ENCODE measurements at places on chromosomes 5 and 9. TPM values are rescaled to one million over a fixed set of nuclear protein-coding genes. Genes with fewer than 3 reads are reported as not detected.

- DNase-seq = no peak
Measured at GRCh38 chr9:34572628-34573027, 16.9 kb downstream of the CNTFR start.

- DNase-seq = no peak
Measured at GRCh38 chr5:81146031-81146430, 87.1 kb upstream of the CKMT2 start.

Gene ENTPD8
- total RNA-seq = not detected

DNA sequence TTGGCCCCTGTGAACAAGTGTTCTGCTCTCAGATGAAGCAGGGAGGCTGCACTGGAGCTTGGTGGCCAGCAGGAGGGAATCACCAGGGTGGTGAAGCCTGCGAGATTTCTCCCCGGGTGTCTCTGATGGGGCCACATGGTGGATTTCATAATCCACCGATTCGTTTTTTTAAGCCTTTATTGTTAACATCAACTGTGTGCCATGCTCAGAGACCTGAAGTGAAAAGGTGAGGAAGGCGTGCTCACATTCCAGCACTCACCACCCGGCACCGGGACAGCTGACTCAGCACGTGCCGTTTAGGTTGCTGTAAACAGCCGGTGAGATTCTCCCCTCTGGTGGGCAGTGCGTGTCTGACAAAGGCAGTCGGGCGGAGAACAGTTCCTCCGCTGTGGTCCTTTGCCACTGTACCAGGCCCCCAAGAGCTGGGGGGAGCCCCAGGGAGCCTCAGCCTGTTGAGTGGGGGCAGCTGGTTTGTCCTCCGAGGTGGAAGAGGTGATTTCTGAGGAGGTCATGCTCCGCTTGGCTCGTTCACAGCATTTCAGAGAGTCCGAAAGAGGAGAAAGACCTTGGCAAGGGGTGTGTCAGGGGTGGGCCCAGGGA lies 12.7 kb upstream of the AHRR start:
- DNase-seq = no peak

GRCh38 chr9:21779397-21779796 lies 23.0 kb upstream of the MTAP start:
- DNase-seq = no peak

DNA sequence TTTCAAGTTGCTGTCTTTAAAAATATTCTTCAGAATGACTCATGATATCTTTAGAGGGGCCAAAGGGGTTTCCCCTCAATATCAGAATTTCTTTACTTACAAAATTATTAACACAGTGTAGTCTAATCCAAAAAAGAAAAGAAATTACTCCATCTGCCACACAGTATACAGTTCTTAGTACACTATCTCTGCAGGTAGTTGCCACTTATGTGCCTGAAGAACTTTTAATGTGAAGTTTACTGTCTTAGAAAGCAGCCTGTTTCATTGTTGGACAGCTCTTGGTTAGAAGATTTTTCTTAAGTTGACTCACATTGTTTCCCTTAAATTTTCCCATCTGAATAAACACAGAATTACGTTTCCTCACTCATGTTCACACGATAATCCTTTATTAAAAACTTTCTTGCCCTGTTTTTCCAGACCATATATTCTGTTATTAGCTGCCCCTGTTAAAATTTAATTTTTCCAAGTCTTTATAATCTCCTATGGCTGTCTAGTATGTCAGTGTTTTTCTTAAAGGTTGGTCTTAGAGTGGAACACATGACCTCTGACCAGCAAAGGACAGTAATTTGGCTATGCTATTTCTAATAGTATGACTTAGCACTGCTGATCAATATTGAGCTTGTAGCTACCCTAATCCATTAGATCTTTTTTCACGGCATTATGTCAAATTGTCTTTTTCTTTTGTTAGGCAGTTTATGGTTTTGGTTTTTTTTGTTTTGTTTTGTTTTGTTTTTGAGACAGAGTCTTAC lies 21.8 kb upstream of the FKTN start:
- no peak for DNase-seq

- DNase-seq = no peak
Measured at GRCh38 chr5:39946356-39947045, 521.7 kb upstream of the DAB2 start.

- DNase-seq = peak; percentile 92
Measured at GRCh38 chr5:6712142-6712576, 1.1 kb upstream of the TENT4A start.

DNA sequence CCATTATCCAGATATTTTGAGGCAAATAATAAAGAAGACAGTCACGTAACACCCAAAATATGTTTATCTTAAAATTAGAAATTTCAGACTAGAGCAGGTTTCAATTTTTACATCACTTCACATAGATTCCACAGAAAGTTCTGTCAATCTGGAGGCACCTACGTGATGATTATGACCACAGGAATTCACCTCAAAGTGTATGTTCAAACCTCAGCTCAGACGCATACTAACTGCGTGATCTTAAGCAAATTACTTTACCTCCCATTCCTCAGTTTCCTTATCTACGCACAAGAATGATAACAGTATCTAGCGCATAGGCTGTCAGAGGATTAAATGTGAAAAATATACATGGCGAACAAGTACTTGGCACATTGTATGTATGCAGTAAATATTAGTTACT lies 5.9 kb upstream of the CDH6 start:
- no peak for DNase-seq

DNA sequence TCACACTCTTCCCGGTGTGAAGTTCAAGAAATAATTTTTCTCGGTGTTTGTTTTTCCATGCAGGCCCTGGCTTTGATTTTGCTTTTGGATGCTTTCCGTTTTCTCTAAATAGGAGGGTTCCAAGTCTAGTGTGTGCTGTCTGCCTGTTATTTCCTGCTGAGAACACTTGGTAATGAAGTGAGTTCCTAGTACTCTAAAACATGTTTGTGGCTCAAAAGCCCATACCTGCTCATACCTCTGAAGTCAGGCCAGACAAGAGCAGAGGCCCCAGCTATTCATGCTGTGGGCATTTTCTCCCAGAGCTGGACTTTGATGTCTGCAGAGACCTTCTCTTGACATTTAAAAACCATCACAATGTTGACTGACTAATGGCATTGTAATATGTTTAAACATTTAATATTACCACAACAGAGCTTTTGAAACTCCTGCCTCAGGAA lies 211.2 kb downstream of the GOLPH3 start:
- DNase-seq = no peak

DNA sequence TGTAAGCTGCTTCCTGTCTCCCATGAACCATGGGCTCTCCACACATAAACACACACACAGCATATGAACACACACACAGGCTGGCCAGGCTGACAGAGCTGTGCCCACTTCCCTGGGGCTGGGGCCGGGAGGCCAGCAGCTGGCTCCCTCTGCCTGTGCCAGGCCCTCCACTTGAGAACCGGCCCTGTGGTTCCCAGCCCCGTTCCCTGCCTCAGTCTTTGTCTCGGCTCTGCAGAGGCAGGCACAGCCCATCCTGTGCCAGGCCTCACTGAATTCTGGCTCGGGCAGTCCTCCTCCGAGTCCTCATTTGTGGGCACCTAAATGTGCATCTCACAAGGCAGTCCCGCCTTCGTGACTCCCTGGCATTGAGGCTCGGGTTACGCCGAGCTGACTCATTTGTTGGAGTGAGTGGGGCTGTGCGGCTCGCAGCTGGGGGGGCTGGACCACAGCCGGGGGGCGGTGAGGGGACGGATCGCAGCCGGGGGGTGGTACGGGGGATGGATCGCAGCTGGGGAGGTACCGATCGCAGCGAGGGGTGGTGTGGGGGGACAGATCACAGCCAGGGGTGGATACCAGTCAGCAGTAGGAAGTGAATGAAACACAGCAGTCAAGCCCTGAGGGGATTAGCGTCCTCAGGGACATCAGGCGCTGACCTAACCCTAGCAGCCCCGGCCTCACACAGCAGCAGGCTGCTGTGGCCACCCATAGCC lies 72.3 kb downstream of the PSMB7 start:
- DNase-seq = peak; percentile 43

Gene CD180
- total RNA-seq = 0.08 TPM

Gene QRFP
- not detected for total RNA-seq

GRCh38 chr5:6084376-6084775 lies 294.0 kb downstream of the MED10 start:
- DNase-seq = no peak

DNA sequence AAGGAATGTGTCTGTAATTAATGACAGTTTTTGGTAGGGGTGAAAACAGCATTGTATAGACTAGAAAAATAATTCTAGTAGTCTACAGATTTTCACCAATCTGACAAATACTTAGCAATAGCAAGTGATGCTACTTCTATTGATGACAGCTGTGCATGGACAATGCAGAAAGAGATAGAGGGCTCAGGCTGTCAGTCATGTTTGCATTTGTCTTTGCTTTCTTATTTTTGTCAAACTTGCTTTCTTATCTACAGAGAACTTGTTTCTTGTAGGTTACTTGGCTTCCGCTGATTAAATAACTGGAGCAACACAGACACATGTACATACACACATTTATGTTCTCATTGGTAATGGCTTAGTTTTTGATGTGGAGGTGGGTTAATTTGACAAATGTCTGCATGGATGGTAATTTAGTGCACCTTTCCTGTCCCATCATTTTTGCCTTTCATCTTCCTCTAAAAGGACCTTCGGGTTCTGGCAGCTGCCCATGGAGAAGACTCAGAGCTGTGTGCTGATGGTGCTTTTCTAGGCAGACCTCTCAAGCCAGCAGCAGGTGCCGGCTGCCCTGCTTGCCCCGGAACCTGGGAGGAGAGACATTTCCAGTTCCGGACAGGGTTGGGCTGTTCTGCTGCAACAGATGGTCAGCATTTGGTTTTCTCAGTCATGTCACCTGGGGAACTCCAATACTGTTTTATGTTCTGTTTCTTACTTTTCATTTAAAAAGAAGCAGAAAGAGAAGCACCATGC lies 28.8 kb downstream of the CAMK4 start:
- DNase-seq = no peak

DNA sequence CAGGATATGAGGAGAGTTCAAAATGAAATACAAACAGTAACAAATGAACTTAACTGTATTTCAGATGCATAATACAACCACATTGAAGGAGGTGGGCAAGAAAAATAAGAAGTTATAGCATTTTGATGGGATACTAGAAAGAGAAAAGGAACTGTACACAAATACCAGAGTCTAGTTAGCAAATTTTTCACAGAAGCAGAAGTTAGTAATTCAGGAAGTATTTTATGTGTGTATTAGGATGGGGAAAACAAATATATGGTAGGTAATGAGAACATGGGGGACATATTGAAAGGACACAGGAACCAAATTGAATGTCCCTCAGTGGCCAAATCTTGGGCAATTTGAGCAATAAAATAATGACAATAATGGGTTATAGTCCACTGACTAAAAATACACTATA lies 18.4 kb downstream of the GM2A start:
- no peak for DNase-seq

- no peak for DNase-seq
Measured at GRCh38 chr9:6764523-6764922, 6.8 kb downstream of the KDM4C start.

DNA sequence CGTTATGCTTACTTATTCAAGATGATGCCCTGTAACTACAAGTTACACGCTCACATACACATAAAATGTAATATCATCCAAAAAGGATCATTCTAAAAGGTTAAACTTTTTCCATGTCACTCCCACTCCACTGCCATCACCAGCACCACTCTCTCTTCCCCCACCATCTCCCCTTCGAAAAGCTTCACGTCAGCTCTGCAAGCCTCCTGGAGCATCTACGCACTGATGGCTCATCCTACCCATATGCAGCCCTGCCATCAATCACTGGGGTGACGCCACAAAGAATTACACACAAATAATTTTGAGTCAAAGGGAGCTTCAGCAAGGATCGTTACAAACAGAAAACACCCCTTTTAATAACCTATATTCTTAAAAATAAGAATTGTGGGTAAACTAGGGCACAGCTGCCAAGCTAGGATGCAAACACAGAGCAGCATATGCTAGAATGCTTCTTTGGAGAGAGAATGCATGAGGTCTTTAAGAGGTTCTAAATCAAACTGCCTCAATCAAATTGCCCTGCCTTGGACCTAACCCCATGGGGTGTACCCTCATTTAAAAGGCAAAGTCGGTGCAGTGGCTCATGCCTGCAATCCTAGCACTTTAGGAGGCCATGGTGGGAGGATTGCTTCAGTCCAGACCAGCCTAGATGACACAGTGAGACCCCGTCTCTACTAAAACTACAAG lies 56.1 kb downstream of the SHB start:
- DNase-seq = no peak

DNA sequence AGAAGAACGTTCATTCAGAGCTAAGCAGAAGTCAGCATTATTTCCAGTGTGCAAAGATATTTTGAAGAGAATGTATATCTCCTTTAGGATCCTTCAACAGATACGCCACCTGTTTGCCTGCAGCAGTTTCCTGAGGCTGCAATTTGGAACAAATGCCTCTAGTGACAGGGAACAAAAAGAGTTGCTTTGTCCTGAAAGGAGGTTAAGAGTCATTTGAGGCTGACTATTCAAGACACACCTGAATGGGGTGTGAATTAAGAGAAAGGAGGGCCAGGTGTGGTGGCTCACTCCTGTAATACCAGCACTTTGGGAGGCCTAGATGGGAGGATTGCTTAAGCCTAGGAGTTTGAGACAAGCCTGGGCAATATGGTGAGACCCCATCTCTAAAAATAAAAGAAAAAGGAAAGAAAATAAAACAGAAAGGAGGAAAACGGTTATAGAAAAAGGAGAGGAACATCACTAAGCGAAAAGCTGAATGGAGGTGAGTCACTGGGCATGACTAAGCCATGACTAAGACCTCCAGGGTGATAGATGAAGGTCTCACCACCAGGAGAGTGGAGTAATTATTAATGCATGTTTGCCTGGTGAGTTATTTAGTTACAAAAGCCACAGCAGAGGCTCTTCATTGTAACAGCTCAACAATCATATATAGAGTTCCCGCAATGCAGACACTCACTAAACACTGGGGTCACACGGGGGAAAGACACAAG lies 255.2 kb upstream of the TNC start:
- no peak for DNase-seq

DNA sequence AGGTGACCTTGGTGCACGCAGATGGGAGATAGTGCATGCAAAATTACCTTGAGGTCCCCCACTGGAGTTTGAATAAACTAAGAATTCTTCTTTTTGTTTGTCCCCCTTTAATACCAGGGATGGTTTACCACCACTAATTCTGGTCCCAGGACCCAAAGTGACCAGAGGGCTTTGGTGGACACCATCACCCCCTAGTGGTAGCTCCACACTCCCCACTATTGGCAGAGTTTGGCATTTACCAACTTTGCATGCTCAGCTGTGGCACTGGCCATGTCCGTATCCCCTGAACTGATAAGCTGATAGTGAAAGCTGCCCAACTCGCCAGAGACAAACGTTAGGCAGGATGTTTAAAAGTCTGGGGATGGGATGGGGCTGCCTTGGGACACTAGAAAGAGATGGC lies 3.3 kb downstream of the ASTN2 start:
- no peak for DNase-seq

Gene FOXD4L5
- 0.23 TPM for total RNA-seq

DNA sequence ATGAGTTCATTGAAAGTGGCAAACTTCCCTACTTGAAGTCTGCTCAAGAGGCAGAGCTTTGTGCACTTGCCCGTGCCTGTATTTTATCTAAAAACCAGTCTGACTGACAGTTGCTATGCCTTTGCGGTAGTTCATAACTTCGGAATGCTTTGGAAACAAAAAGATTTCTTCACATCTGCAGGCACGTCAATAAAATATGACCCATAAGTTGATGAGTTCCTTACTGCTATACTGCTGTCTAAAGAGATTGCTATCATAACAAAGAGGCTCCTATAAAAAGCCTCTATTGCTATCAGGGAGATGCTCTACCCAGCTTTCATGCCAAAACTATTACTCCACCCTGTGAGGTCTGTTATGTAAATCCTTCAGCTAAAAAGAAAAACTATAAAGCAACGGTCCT lies 25.4 kb upstream of the RNF20 start:
- no peak for DNase-seq

- DNase-seq = no peak
Measured at GRCh38 chr5:87570366-87570765, 157.6 kb upstream of the CCNH start.

GRCh38 chr9:87167582-87167981 lies 220.3 kb upstream of the GAS1 start:
- no peak for DNase-seq

Measured in lower leg skin (tissue), 4 donors.